ENCODE measurements at places on chromosomes 4 and X. TPM values are rescaled to one million over a fixed set of nuclear protein-coding genes. Genes with fewer than 3 reads are reported as not detected.

Gene EXOSC9
- 14.5 TPM for total RNA-seq

Gene C1GALT1C1
- total RNA-seq: 6.3 TPM

Gene CRLF2
- total RNA-seq: not detected

Gene PRDM8
- total RNA-seq: 0.32 TPM

GRCh38 chr4:75886104-75886503 is 16.1 kb downstream of the PPEF2 start:
- no peaks in the 10 kb centered on the region for H3K36me3 ChIP-seq
- no peaks in the 10 kb centered on the region for H3K4me1 ChIP-seq
- H3K27me3 ChIP-seq: no peaks in the 10 kb centered on the region
- no peak for DNase-seq
- H3K27ac ChIP-seq: no peak overlapping the region
- H3K4me3 ChIP-seq: no peak overlapping the region

- no peaks in the 10 kb centered on the region for H3K27me3 ChIP-seq
- no peaks in the 10 kb centered on the region for H3K4me1 ChIP-seq
- no peak overlapping the region for H3K4me3 ChIP-seq
Measured at GRCh38 chrX:45050558-45050957, 150.1 kb downstream of the DIPK2B start.

- no peaks in the 10 kb centered on the region for H3K4me1 ChIP-seq
- no peak overlapping the region for H3K4me3 ChIP-seq
- H3K36me3 ChIP-seq: no peaks in the 10 kb centered on the region
- DNase-seq: no peak
- no peaks in the 10 kb centered on the region for H3K27me3 ChIP-seq
Measured at GRCh38 chr4:14925471-14925870, 76.8 kb upstream of the CPEB2 start.

- no peak for DNase-seq
- H3K27ac ChIP-seq: no peak overlapping the region
- no peak overlapping the region for H3K4me3 ChIP-seq
- H3K27me3 ChIP-seq: no peaks in the 10 kb centered on the region
- no peaks in the 10 kb centered on the region for H3K36me3 ChIP-seq
Measured at GRCh38 chr4:56078866-56079265, 130.1 kb downstream of the CEP135 start.

DNA sequence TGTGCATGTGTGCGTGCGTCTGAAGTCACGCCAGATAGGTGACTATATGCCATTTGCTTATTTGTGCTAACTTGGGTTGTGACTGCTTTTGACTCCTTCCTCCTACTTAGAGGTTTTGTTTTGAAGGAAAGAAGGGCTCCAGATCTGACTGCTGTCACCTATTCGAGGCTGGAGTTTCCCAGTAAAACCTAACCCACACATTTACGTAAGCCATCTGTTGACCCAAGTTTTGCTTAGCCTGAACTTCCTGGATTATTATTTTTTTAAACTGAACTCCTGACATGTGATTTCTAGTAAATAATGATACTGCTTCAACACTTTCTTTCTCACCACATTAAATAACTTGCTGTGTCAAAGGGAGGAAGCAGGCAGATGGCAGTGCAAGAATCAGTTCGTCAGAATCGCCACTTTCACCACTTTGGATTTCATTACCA is 41.5 kb downstream of the DTHD1 start:
- no peak for DNase-seq
- H3K4me3 ChIP-seq: no peak overlapping the region
- no peaks in the 10 kb centered on the region for H3K36me3 ChIP-seq
- H3K27me3 ChIP-seq: no peaks in the 10 kb centered on the region

DNA sequence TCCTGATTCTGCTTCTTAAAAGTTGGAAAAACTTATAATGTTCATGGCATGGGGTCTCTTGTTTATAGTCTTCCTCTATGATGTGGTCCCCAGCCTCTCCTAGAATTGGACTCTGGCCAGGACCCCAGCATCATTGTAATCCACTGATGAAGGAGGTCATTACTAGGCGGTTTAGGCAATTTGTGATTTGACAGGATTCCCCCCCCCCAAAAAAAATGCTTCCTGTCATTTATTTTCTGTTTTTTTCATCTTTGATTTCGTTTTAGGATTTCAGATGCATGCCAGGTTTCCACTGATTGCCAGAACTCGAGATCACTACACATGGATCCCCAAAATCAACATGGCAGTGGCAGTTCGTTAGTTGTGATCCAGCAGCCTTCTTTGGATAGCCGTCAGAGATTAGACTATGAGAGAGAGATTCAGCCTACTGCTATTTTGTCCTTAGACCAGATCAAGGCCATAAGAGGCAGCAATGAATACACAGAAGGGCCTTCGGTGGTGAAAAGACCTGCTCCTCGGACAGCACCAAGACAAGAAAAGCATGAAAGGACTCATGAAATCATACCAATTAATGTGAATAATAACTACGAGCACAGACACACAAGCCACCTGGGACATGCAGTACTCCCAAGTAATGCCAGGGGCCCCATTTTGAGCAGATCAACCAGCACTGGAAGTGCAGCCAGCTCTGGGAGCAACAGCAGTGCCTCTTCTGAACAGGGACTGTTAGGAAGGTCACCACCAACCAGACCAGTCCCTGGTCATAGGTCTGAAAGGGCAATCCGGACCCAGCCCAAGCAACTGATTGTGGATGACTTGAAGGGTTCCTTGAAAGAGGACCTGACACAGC is 4.9 kb downstream of the SPRY1 start:
- peak overlapping the region; percentile 98 for H3K27ac ChIP-seq
- H3K27me3 ChIP-seq: no peaks in the 10 kb centered on the region
- H3K4me3 ChIP-seq: peak overlapping the region; percentile 84

GRCh38 chr4:81350040-81350439 is 121.7 kb downstream of the RASGEF1B start:
- H3K27ac ChIP-seq: no peak overlapping the region
- no peak overlapping the region for H3K4me3 ChIP-seq
- no peaks in the 10 kb centered on the region for H3K27me3 ChIP-seq

DNA sequence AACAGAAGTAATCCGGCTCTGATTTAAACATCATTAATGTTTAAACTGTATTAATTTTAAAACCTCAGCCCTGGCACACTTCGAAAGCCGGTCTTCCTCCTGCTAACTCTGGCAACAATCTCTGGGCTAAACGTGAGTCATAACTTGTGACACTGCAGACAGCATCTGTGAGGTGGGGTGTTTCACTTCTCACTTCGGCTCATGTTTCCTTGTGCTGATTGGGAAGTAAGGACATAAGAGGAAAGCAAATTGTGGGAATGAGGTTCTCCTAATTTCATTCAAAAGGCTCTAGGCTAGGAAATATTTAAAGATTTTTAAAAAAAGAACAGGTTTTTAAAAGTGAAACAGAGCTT is 139.9 kb upstream of the USP9X start:
- no peaks in the 10 kb centered on the region for H3K27me3 ChIP-seq
- no peak for DNase-seq
- peak overlapping the region; percentile 74 for H3K27ac ChIP-seq
- no peak overlapping the region for H3K4me3 ChIP-seq

GRCh38 chr4:60759518-60760245 is 440.4 kb upstream of the ADGRL3 start:
- no peaks in the 10 kb centered on the region for H3K27me3 ChIP-seq
- no peaks in the 10 kb centered on the region for H3K36me3 ChIP-seq
- DNase-seq: no peak

DNA sequence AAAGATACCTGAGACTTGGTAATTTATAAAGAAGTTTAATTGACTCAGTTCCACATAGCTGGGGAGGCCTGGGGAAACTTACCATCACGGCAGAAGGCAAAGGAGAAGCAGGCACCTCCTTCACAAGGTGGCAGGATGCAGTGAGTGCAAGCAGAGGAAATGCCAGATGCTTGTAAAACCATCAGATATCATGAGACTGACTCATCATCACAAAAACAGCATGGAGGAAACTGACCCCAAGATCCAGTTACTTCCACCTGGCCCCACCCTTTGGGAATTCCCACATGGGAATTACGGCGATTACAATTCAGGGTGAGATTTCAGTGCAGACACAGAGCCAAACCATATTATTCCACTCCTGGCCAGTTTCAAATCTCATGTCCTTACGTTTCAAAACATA is 514.7 kb upstream of the SPANXN1 start:
- H3K27ac ChIP-seq: no peak overlapping the region
- no peak overlapping the region for H3K4me3 ChIP-seq
- no peak for DNase-seq
- no peaks in the 10 kb centered on the region for H3K27me3 ChIP-seq

GRCh38 chr4:138185859-138186645 is 56.1 kb downstream of the SLC7A11 start:
- H3K36me3 ChIP-seq: no peaks in the 10 kb centered on the region
- no peak overlapping the region for H3K4me3 ChIP-seq
- H3K27me3 ChIP-seq: no peaks in the 10 kb centered on the region
- no peak for DNase-seq
- H3K4me1 ChIP-seq: peaks cover 17% of the 10 kb centered on the region

DNA sequence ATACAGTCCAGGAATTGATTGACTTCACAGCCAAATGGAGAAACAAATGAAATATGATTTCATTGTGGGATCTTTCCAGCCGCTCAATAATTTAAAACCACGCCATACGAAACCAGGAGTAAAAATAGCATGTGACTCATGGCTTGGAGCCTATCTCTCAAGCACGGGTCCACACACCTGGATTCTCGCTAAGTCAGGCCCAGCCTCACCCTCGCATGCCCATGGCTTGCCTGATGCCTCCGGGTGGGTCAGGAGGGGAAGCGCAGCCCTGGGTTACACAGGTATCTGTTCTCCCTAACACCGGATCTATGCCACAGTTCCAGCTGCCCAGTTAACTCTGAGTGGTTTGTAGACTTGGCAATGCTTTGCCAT is 5.6 kb upstream of the ABLIM2 start:
- H3K36me3 ChIP-seq: no peaks in the 10 kb centered on the region
- no peaks in the 10 kb centered on the region for H3K27me3 ChIP-seq

- no peaks in the 10 kb centered on the region for H3K4me1 ChIP-seq
- DNase-seq: no peak
- no peaks in the 10 kb centered on the region for H3K27me3 ChIP-seq
Measured at GRCh38 chr4:143599827-143600226, 86.3 kb downstream of the SMARCA5 start.

DNA sequence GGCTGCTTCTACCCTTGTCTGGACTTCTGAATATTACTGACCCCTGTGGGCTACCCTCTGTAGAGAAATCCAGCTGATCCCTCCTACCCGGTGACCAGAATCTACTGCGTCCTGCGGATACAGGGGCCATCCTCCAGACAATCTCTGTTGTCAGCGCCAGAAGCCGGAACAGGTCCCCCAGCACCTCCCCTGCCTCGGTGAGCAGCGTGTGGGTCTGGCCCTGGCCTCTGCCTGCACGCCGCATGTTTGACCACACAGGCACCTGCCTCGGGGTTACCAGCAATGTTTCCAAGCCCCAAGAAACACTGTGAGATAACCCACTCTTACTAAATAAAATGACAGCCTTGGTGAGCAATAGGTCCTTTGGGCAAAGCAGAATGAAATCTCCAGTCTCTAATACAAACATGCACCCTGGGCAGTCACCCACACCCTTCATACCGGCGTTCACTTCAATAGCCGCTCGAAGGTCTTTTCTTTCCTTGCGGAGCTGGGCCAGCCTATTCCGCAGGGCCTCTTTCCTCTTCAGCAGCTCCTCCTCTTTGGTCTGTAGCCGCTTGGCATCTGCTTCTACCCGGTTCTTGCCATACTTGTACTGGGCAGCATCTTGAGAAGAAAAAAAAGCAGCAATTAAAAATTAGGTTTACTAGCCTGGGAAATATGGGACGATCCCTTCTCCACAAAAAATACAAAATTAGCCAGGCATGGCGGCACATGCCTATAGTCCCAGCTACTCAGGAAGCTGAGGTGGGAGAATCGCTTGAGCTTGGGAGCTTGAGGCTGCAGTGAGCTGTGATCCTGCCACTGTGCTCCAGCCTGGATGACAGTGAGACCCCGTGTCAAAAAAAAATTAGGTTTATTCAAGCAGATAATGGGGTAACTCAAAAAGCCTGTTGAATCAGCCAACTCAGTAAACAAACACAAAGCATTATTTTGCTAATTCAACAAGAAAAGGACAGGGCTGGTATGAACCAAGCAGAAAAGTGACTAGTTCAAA is 165.1 kb downstream of the AFAP1 start:
- DNase-seq: no peak
- peaks cover 51% of the 10 kb centered on the region for H3K36me3 ChIP-seq
- no peaks in the 10 kb centered on the region for H3K27me3 ChIP-seq
- no peaks in the 10 kb centered on the region for H3K4me1 ChIP-seq

DNA sequence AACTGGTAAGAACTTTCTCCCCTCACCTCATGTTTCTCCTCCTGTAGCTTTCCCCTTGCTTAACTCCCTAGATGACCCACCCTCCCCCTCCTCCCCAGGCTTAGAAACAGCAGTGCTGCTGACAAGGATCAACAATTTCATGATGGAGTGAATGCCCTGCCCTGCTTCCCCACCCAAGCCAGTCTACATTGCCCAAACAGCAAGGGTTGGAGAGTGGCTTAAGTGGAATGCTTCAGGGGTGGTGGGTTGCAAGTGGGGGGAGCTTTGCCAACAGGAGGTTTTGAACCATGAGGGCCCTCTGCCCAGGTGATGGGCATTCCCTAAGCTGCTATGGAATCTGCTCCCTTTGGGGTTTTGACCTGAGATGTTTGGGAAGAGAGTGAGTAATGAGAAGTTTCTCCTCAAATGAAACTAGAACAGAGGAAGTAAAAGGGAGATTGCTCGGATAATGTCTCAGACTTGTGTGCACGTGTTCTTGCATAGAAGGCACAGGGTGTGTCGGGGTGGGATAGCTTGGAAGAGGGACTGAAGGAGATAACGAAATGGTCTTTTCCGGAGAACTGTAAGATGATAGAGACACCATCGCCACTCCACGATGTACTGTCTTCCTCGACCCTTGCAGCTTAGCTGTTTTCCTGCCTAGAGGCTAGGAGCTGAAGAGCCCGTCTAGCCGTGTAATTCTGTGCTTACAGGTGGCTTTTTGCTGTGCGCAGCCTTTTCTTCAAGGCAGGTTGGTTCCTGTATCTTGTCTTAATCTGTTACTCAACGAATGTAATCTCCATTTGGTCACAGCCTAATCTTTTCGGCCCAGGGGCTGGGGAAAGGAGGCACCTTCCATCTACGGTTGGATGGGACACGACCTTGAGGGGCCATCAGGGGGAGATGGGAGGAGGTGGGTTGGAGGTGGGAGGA is 10.1 kb downstream of the GDPD2 start:
- peaks cover 4% of the 10 kb centered on the region for H3K4me1 ChIP-seq
- H3K4me3 ChIP-seq: peak overlapping the region; percentile 76
- H3K27me3 ChIP-seq: no peaks in the 10 kb centered on the region
- peak overlapping the region; percentile 89 for H3K27ac ChIP-seq

DNA sequence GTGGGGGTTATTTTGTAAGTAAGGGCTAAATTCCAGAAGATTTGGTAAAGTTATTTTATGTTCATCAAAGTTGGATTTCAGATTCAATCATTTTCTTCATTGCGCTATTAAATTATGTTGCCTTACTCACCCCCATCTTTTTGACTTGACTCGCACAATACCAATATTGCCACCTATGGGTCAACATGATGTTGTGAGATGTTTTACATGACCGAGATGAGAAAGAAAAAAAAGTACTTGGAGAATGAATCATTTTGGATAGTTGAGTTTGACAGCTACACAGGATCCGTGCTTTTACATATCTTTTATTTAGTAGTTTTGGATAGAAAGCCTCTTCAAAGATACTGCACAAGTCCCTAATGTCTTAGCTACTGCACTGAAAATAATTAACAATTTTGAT is 224.2 kb upstream of the EMCN start:
- no peaks in the 10 kb centered on the region for H3K27me3 ChIP-seq
- DNase-seq: no peak
- no peak overlapping the region for H3K4me3 ChIP-seq
- H3K36me3 ChIP-seq: no peaks in the 10 kb centered on the region
- H3K27ac ChIP-seq: no peak overlapping the region
